ENCODE measurements at places on chromosomes 3 and 15.
A peak's percentile ranks its signal among the peaks of the same experiment; 100 is the strongest.

GRCh38 chr15:71790081-71790480 is 20.3 kb upstream of the NR2E3 start:
- no peak for DNase-seq

- peak; percentile 53 for DNase-seq
These were observed 19.6 kb downstream of the TIMP4 start for GRCh38 chr3:12139111-12139511.

DNA sequence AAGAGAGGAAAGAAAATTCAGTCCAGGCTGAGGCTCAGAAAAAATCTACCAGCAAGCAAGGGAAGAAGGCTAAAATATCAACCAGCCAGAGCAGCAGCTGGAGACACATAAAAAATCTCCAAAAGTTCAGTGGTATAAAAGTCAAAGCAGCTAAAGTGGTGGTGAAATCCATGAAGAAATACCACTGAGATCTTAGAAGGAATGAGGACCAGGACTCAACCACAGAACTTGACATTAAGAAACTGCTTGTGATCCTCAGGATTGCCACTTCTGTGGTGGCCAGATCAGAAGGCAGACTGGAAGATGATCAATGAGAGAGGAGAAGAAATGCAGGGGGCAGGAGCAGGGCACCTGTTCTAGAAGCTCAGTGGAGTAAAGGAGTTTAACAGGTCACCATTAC is 22.5 kb downstream of the CNTN3 start:
- no peak for DNase-seq

GRCh38 chr3:31476209-31476608 is 56.5 kb upstream of the STT3B start:
- no peak for DNase-seq

Data from stromal cell of bone marrow (primary cell).